Fibroblast of skin of abdomen (primary cell): ENCODE measurements at places on chromosomes 3 and 15.
A peak's percentile ranks its signal among the peaks of the same experiment; 100 is the strongest.

DNA sequence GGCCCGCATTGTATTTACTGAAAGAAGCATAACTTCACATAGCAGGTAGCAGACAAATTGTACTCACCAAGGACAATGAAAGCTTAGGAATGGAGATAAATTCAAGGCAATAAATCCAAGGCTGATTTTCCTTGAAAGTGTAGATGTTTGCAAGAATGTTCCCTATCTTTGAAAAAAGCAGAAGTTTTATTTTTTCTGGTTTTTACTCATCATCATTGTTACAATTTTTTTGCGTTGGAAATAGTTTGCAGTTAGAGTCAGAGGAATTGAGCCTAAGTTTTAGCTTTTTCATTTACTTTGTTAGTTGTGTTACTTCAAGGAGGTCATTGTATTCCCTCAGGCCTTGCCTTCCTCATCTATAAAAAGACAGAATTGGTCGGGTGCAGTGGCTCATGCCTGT, 213.9 kb upstream of the TBL1XR1 start:
- no peak for DNase-seq

- no peak for DNase-seq
Observed at GRCh38 chr3:212432-212831, 15.9 kb downstream of the CHL1 start.

- no peak for DNase-seq
Observed at GRCh38 chr15:57578288-57578900, 13.3 kb upstream of the MYZAP start.

DNA sequence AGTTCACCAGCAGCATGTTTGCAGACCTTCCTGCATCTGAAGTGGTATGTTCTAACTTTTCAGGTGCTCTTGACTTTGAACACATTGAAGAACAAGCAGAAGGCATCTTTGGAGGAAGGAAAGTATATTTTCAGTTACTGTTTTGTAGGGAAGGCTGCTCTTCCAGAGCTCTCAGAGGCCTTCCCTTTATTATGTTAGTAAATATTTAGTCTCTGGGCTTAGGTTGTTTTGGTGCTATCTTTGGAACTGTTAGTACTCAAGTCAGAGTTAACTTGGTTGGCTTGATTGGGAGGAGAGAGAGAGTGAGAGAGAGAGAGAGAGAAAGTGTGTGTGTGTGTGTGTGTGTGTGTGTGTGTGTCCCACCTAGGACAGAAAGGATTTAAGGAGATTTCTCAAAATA, 188.2 kb downstream of the ITPR1 start:
- DNase-seq, result no peak

- DNase-seq, result peak; percentile 79
Observed at GRCh38 chr3:111954228-111954990, 24.4 kb upstream of the ABHD10 start.

DNA sequence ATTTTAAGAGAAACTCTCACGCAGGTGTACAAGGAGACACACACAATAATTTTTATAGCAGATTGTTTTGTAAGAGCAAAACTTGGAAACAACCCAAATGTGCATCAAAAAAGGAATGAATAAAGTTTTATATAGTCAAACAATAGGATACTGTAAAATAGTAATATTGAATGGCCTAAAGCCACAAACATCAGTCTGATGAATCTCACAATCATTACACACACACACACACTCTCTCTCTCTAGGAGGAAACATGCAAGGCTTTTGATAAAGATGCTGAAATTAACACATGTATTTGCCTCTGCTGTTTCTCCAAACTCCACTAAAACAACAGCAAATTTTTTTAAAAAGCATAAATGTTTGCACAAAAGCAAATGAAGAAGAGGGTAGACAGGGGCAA, 37.3 kb downstream of the ADIPOQ start:
- DNase-seq, result no peak

- DNase-seq, result no peak
Observed at GRCh38 chr15:26358708-26359107, 414.2 kb downstream of the GABRB3 start.

- no peak for DNase-seq
Observed at GRCh38 chr3:126259411-126260391, 79.3 kb upstream of the ALDH1L1 start.

- no peak for DNase-seq
Observed at GRCh38 chr3:120636795-120637401, 40.8 kb downstream of the NDUFB4 start.

DNA sequence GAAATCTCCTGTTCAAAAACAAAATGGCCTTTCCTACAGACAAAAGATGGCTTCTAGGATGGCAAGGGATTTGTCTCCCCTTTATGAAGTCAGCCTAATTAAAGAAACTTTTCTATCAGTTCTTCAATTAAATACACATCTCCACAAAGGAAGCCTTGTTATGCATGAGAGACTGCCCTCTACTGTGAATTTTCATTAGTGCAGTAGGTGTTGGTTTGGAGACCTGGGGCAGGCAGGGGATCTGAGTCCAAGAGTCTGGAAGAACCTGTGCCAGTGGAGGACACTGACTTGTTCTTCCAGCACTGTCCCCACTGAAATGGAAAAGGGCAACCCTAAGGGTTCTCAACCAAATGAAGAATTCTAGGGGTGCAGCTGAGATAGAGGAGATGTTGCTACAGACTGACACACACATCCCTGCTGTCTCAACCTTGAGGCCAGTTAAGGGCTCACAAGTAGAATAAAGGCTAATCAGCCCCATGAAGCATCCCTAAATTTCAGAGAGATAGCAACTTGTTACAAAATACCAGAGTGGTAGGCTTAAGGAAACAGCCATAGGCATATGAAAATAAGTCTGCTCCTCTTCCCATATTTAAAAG, 174.0 kb upstream of the PRICKLE2 start:
- DNase-seq, result peak; percentile 72

- peak; percentile 29 for DNase-seq
Observed at GRCh38 chr3:114034787-114035545, 21.4 kb downstream of the CCDC191 start.

DNA sequence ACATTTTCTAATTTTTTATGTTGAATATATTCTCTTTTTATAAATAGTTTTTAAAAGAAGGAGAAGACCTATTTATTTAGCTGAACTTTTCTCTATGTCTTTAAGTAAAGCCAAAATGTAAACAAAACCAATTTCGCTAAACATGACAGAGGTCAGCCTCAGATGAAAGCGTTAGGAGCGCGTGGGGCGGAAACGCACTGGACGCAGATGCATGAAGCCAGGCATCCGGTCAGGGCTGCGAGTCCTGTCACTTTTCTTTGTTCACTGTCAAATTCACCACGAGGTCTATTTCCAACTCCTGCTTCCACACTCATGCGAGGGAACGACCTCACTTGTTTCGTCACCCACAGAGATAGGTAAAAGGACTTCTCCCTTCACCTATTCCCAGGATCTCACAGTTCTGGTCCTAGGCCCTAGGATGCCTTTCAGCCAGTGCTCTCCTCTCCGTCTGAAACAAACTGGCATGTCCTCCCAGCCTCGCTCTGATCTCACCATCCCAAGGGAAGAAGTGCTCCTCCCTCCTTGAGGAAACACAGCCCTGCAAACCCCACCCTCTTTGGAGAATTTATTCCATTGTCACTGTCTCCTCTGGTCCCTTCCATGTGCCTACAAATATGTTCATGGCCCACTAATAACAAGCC, 57.9 kb downstream of the ITGB5 start:
- no peak for DNase-seq

DNA sequence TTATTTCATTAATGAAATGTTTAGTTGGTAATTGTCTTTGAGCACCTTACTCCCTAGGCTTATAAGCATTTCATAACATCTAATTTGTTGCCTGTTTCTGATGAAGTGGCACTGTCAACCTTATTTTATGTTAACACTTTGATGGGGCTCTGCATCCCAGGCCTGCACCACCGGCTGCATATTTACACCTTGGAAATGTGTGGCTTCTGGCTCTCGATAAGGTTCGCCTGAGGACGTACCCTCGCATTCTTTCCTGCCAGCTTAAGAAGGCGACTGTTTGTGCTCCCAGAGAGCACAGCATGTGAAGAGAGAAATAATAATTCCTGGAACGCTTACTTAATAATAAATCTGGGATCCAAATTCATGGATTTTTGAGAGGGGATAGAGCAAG, 763.3 kb upstream of the CFAP20DC start:
- peak; percentile 15 for DNase-seq

DNA sequence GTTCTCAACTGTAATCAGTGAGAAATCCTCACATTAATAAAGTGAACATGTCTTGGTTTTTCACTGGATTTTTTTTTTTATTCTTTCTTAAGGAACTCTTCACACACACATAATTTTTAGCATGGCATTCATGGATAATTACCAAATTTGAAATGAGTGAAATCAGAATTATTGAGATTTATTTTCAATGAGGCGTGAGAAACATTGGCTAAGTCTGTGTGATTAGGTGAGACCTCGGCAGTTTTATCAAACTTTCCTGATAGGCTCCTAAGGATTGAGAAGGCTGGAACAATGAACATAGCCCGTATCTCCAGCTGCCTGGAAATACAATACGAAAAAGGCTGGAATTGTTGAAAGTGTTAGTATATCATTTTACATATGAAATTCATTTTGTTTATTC, 35.5 kb downstream of the MDFIC2 start:
- DNase-seq, result no peak
